Myocyte (in vitro differentiated cells): ENCODE measurements at places on chromosomes 3 and 15.

GRCh38 chr3:127458696-127459604 lies 131.6 kb downstream of the TPRA1 start:
- peak; percentile 11 for DNase-seq

- DNase-seq: no peak
These were observed 108.9 kb upstream of the PROK2 start for GRCh38 chr3:71893702-71894479.

GRCh38 chr3:132032959-132033358 lies 1.9 kb downstream of the CPNE4 start:
- DNase-seq: no peak

DNA sequence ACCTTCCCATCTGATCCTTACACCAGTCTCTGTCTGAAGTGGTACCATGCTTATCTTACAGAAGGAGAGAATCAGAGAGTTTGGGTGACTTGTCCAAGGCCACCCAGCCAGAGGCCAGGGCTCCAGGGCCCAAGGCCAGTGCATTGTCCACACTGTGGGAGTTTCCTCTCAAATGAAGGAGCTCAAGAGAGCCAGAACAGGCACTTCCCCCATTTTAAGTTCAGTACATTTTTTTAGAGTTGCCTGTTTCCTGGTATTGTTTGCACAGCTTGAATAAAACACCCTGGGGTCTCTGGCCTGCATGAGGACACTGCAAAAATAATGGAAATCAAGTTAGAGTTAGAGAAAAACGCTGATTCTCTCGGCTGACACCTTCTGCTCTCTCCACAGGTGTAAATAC lies 284.0 kb downstream of the SQOR start:
- DNase-seq: no peak

GRCh38 chr3:22621205-22621809 lies 581.8 kb upstream of the UBE2E2 start:
- DNase-seq: no peak

DNA sequence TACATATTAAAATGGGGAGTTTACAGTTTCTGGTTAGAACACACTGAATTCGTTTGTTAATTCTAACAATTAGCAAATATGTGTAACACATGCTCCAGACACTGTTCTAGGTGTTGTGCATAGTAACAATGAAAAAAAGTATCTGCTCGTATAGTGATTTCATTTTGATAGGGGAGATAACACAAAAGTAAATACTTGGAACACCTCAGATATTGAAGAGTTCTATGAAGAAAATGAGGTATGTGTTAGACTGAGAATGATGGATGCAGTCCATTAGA lies 6.8 kb upstream of the TMF1 start:
- DNase-seq: no peak

DNA sequence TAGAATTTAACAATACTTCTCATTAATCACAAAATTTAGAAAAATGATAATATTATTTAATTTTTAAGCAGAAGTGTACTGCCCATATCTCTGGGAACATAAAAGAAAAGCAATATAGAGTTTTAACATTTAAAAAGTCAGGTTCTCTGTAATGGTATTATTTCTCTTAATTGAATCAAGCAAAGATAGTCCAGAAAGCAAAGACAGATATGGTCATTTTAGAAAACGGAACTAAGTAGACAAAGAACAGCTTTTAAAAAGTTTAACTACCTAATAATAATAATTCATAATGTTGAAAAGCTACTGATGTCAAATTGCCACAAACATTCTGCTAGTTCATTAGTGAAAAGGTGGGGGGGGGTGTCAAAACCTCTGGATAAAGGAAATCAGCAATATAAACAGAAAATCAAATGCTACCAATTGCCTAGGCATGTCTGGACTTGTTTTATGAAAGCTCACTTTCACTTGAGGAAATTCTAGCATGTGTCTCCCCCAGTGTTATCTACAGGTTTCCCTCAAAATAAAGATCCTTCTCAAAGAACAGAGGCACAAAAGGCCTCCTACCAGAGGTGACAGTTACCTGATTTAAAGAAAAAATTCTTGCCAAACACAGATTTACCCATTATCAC lies 1.7 kb downstream of the ZMAT3 start:
- peak; percentile 65 for DNase-seq

DNA sequence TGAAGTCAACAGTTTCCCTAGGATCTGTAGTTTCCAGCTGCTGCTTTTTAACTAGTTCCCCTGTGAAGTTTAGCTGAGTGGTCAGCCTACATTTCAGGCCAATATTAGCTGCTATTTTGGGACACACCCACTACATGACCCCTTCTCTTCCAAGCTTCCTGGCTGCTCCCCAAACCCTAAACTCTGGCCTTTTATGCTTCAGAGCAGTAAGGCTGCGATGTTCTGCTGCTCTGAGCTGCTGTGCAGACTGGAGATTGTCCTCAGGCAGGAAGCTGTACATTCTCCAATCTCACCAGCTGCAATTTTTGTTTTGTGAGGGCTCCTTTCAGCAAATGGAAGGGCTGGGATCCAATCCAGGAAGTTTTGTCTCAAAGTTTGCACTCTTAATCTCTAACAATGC lies 48.0 kb upstream of the WDR72 start:
- no peak for DNase-seq

GRCh38 chr15:42090370-42090769 lies 4.0 kb downstream of the PLA2G4D start:
- DNase-seq: no peak

- DNase-seq: no peak
These were observed 15.3 kb downstream of the HESX1 start for GRCh38 chr3:57184526-57184925.

DNA sequence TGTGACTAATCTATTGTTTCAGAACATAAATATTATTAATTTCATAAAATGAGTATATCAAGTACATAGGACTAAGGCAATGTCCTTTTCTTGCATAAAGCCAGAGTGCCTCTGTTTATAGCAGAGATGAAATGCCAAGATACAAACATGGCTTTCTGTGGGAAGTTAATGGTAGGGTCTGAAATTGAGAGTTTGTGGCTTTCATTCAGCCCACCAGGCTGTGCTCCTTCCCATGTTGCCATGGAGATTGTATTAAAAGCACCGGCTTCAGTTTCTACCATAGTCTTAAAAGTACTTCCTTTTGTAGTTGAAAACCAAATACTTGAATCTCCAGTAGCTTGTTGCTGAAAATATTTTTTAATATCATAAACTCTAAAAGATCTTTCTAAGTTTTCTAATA lies 114.0 kb downstream of the LRRC28 start:
- DNase-seq: no peak

DNA sequence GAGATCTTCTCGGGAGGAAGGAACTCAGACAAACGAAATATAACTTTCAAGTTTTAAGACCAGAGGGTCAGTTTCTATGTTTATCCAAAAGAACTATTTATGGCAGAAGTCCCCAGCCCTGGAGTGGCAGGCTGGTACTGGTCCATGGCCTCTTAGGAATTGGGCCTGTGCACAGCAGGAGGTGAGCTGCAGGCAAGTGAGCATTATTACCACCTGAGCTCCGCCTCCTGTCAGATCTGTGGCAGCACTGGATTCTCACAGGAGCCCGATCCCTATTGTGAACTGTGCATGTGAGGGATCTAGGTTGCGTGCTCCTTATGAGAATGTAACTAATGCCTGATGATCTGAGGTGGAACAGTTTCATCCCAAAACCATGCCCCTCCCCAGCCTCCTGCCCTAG lies 14.3 kb upstream of the HPS3 start:
- DNase-seq: no peak

- DNase-seq: no peak
These were observed 124.3 kb upstream of the EIF1B start for GRCh38 chr3:40185029-40185695.

DNA sequence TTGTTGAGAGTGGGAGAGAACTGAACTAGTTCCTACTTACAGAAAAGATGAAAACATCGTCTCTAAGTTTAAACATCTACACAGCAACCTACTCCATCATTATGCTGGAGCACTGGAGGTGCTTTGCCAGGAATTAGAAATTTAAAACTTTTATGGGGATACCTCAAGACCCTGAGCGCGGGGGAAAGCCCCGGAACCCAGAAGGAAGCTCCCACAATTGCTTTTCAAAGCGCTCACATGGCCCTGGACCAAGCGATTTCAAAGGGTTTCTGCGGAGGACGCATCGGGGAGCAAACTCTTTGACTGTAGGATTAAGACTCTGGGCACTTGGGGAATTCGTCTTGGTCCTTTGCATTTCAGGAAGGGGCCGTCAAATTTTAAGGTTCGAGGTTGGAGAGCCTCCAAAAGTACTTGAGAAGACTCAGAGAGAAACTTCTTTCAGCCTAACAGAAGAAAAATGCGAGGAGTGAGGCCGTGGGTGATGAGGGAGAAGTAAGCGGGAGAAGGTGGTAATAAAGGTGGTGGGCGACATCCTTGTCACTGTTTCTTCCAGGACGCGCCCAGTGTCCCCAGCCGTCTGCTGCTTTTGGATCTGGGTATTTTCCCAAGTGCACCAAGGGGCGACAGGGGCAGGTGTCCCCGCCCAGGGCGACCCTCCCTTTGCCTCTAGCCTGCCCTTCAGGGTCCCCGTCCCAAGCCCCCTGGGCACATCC lies 591 bp downstream of the PROK2 start:
- DNase-seq: no peak

GRCh38 chr3:36011791-36012190 lies 368.5 kb upstream of the STAC start:
- DNase-seq: no peak

- DNase-seq: no peak
These were observed 856.8 kb downstream of the OTOL1 start for GRCh38 chr3:162353414-162353813.

- DNase-seq: no peak
These were observed 5.6 kb upstream of the RPL14 start for GRCh38 chr3:40451551-40451950.

DNA sequence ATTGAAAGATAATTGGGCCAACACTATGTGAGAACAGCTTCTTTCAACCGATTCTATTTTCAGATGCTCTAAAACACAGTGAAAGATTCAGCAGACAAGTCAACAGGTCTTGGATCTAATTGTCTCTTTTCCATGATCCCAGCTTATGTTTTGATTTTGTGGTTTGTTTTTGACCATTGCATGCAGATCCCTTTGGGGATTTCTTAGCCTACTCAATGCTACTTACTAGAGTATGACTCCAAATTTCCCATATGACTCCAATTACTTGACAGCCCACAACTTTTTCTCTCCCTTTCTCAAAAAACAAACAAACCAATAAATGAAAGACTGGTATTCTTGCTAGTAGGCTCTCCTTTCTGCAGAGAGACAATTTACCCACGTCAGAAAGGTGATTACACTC lies 67.1 kb downstream of the KCNH8 start:
- DNase-seq: no peak

DNA sequence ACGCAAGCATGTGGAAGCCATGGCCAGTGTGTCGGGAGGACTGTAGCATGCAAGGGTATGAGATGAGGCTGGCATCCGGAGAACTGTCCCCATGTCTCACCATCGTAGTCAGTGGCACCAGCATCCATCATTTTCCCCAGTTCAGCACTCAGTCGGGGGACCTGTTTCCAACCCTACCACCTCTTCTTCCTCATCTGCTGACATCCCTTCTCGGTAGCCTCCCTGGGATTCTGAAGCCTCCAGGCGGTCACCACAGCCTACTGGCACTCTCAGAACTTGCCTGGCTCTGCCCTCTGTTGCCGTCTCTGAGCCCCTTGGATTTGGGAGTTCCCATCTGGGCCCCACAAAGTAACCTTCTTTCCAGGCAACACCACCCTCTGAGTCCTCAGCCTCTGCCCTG lies 131.1 kb upstream of the ABHD17C start:
- DNase-seq: no peak

DNA sequence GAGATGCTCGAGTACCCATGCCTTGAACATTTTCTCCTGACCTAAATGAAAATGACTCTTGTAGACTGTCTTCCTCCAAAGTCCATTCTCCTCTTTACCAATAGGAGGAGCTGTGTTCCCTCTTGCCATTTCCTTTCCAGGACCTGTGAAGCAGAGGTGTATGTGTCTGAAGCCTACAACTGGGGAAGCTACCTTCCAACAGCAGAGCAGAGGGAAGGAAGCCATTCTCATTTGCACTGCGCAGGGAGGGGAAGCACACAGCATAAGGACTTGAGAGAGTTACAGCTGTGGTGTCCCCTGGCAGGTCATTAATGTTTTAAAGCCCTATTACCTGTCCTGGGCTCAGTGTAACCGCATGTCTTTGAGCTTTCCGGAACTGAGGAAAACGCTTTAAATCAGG lies 38.7 kb downstream of the HSPBAP1 start:
- peak; percentile 22 for DNase-seq

DNA sequence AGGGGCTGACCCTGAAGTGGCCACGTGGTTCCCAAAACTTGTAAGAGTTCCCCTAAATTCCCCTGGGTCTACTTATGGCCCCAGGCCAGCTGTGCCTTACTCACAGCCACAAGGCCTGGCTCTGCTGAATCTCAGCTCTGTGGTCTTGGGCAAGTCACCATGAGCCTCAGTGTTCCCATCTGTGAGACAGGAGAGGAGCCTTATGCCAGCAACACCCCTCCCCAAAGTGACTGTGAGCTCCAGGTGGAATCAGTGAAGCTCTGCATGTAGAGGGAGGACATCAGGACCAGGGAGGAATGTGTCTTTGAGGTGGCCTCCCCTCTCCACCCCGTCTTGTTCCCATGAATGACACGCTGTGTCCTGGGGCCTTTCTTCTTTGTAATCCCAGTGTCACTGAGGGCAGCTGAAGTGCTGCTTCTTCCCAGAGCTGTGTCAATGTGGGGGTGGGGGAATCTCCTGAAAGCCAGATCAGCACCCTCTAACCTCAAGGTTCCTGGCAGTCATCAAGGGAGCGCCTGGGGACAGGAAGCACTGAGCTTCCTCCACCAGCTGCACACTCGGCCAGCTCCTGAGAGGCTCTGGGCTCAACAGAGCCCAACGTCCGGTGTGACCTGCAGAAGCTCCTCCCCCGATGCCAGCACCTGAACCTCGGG lies 258.9 kb downstream of the UACA start:
- DNase-seq: peak; percentile 77

GRCh38 chr3:159785273-159785708 lies 203.3 kb upstream of the IL12A start:
- no peak for DNase-seq

DNA sequence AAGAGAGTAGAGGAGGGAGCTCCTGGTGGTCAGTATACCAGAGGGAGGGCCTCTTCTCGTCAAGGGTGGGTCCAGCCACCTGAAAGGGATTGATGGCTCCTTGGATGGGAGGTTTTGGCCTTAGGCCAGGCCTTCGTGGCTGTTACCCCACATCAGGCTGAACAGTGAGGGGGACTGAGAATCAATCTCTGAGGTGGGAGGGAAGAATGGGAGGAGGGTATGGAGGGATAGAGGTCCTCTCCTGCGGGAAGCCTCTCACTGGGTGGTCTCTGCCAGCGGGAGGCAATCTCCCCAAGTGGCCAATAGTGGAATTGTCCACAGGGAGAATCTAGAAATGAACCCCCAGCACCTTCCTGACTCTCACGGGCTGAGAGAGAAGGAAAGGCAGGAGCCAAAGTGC lies 53.5 kb downstream of the BSN start:
- DNase-seq: no peak
